ENCODE measurements at places on chromosomes 5 and 9. TPM values are rescaled to one million over a fixed set of nuclear protein-coding genes. Genes with fewer than 3 reads are reported as not detected.

GRCh38 chr5:174850565-174851169 lies 126.3 kb downstream of the MSX2 start:
- H3K36me3 ChIP-seq: no peaks in the 10 kb centered on the region
- no peaks in the 10 kb centered on the region for H3K27me3 ChIP-seq
- no peak overlapping the region for H3K4me3 ChIP-seq
- no peaks in the 10 kb centered on the region for H3K4me1 ChIP-seq

DNA sequence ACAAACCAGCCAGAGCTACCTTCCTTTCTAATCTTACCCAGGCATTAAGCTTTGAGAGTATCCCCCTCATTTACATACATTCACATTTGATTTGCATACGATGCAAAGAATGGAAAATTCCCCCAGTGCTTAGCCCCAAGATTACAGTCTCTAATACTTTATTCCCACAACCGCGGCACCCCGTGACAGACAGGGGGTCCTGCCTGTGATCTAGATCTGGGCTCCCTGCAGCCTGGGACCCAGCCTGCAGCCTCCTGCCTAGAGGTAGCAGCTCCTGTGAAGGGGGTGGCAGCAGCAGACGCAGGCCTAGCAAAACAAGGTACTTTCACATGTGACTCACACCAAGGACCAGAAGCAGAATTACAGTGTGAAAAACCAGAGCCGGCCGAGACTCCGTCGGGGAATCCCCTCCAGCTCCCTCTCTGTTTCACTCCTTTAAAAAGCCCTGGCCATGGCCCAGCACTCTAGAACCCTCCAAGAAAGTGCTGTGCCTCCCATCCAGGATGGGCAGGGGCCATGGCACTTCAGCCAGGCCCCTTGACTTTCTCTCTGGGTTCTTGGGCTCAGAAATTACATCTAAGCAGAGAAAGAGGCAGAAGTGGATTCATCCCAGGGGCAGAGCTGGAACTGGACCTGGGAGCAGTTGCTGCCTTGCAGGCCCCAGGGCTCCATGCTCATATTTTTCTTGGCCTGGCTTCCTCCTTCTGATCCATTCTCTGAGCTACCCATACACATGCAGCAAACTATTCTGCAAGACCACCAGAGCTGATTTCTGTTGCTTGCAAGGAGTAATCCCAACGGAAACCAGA lies 14.0 kb upstream of the TCF7 start:
- H3K27me3 ChIP-seq: no peaks in the 10 kb centered on the region
- H3K4me1 ChIP-seq: no peaks in the 10 kb centered on the region
- no peak overlapping the region for H3K4me3 ChIP-seq
- no peak overlapping the region for H3K27ac ChIP-seq
- peak; percentile 79 for DNase-seq

DNA sequence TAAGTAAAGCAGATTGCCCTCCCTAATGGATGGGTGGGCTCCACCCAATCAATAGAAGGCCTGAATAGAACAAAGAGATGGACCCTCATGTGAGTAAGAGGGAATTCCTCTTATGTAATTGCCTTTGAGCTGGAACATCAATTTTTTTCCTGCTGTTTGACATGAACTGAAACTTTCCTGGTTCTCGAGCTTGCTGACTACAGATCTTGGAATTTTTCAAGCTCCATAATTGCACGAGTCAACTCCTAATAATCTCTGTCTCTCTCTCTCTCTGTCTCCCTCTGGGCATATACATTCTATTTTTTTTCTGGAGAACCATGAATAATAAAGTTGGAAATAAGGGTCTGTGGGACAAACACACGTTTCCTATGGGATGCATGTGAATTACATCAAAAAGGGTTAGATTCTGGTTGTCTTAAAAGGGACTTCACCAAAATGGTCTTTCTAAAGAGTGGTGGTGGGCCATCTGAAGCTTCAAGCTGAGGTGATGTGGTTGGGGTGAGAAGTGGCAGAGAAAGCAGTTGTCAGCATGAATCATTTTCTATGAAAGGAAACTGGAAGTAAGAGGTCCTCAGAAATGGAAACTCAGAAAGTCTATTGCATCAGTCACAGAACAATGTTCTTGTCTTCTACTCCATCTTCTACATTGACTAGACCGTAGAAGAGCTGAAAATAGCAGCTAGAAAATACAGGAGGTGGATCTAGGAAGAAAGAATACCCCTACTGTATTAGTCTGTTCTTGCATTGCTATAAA lies 47.0 kb upstream of the HOMER1 start:
- H3K4me1 ChIP-seq: no peaks in the 10 kb centered on the region
- H3K27ac ChIP-seq: no peak overlapping the region
- no peak for DNase-seq
- H3K36me3 ChIP-seq: no peaks in the 10 kb centered on the region

DNA sequence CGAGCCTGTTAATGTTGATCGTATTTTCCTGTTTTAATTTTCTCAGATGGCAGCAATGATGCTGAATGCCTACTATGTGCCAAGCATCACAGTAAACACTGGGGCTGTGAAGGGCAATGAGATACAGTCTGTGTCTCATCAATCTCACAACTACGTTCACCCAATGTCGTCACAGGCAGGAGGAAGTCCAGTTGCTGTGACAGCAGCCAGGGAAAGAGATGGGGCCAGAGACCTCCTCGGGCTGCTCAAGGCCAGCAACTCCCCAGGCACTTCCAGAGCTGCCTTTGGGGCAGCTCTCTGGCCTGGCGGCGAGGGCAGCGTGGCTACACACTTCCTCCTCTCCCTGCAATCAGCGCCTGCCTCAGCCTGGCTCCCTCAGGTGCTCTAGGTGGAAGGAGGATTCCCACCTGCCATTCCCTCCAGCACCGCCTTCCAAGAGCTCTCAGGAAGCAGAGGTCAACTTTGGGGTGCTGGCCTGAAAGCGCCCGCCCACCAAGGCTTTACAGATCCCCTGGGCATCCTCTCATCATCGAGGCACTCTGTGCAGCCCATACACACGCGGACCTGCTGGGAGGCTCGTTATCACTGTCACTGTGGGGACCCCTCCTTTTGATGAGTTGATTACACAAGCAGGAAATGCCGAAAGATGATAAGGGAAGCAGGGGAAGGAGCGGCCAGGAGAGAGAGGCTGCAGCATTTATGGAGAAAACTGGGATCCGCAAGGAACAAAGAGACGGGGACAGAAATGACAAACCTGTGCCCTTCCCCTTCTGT lies 159.2 kb downstream of the ZDHHC21 start:
- H3K36me3 ChIP-seq: no peaks in the 10 kb centered on the region
- H3K27ac ChIP-seq: no peak overlapping the region
- DNase-seq: no peak
- no peaks in the 10 kb centered on the region for H3K4me1 ChIP-seq

DNA sequence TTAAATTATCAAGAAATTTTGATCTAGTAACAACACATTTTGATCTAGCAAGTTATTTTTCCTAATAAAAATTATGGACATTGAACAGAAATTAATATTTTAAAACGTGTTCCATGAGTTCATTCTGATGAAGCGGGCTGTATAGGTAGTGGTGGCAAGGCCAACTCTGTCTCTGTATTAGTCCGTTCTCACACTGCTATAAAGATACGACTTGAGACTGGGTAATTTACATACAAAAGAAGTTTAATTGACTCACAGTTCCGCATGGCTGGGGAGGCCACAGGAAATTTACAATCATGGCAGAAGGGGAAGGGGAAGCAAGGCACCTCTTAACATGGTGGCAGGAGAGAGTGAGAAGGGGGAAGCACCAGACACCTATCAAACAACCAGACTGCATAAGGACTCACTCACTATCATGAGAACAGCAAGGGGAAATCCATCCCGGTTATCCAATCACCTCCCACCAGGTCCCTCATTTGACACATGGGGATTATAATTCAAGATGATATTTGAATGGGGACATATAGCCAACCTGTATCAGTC lies 61.2 kb downstream of the TMEM232 start:
- H3K4me1 ChIP-seq: no peaks in the 10 kb centered on the region
- no peaks in the 10 kb centered on the region for H3K36me3 ChIP-seq
- no peak overlapping the region for H3K4me3 ChIP-seq
- no peaks in the 10 kb centered on the region for H3K27me3 ChIP-seq
- no peak for DNase-seq
- H3K27ac ChIP-seq: no peak overlapping the region

Gene CARD19
- polyA plus RNA-seq: 49.3 TPM

Gene ARID3C
- polyA plus RNA-seq: not detected

Gene CDKN2B-AS1
- polyA plus RNA-seq: not detected

Gene TMEM232
- 4.8 TPM for polyA plus RNA-seq

All from kidney (tissue), 22 donors.